ENCODE measurements at places on chromosomes 7 and 10.

GRCh38 chr10:43892062-43892770 lies 243.5 kb upstream of the ZNF32 start:
- DNase-seq: no peak

DNA sequence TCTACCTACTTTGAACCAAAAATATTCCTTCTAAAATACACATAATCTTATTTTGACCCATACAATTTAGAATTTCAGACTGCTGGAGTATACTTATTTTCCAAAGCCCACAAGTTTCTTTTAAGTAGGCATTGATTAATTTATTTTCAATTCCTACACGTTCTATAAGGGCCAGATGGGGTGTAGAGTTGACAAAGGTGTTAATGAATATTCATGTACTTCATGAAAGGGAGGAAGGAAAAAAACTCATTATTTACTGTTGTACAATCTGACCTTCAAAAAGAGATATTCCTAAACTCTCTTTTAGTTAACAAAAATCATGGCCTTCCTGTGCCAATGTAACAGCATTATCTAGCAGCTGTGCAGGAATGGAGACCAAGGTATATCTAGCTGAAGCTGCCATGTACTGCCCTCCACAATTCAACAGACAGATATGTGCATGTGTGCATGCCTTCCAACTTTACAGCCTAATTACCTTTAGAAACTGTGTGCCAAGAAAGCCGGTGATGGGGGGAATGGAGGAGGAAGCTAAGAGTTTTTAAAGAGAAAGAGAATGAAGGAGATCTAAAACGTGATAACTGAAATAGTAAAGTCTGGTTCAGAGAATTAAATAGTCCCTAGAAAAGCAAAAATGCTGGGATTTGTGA lies 108.9 kb downstream of the UPF2 start:
- DNase-seq: no peak

DNA sequence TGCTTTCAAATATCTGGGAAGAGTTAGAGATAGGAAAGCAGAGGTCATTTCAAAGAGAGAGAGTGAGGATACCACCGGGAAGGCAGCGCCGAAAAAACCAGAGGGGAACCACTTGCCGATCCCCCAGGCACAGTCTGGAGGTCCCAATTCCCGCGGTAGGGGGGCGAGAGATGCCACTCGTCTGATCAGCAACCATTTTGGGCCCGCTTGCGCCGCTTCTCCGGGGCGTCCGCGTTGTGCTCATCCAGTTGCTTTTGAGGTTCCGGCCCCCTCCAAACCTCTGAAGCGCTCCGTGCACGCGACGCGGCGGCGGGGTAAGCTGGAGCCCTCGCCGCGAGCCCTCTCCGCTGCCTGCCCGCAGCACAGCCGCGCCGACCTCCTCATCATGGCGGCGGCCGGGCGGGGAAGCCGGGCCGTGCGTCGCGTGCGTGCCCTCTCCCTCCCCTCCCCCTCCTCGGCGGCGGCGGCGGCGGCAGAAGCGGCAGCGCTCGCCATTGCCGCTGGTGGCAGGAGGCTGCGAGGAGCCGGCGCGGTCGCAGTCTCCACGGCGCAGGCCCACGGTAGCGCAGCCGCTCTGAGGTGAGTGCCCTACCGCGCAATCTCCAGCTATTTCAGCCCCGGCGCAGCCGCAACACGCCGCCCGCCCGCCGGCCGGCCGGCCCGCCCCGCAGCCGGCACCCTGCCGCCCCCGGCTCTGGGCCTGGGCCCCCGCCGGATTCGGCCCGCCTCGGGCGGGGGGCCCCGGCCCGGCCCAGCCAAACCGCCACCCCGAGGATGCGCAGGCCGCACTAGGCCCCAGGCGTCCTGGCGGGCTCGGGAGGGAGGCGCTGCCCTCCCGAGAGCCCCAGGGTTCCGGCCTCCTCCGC lies at the start of gene NRF1:
Gene NRF1 (plus strand): TSS at position 475 of the 866 bp plus-strand sequence. CDS start 45,632 bp downstream, outside the sequence.
- peak; percentile 72 for DNase-seq

GRCh38 chr10:113712755-113713639 lies 33.3 kb downstream of the CASP7 start:
- DNase-seq: no peak

DNA sequence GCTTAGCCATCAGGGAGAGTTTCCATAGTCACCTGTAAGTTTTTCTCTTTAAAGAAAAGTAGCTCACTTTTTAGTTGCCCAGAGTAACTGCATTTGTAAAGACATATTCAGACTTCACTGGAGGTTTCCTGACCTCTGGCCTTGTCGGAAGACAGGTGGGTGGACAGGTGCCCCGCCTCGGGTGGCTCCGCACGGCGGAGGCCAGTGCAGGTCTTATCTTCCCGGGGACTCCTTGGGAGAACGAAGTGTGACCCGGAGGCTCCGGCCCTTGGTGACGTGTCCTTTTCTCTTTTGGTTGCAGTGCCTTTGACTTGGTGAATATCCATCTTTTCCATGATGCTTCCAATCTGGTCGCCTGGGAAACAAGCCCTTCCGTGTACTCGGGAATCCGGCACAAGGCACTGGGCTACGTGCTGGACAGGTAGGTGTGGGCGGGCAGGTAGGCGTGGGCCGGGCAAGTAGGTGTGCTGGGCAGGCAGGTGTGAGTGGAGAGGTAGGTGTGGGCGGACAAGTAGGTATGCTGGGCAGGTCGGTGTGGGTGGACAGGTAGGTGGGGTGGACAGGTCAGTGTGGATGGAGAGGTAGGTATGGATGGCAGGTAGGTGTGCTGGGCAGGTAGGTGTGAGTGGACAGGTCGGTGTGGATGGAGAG lies 75.8 kb downstream of the NKX6-2 start:
- DNase-seq: no peak

DNA sequence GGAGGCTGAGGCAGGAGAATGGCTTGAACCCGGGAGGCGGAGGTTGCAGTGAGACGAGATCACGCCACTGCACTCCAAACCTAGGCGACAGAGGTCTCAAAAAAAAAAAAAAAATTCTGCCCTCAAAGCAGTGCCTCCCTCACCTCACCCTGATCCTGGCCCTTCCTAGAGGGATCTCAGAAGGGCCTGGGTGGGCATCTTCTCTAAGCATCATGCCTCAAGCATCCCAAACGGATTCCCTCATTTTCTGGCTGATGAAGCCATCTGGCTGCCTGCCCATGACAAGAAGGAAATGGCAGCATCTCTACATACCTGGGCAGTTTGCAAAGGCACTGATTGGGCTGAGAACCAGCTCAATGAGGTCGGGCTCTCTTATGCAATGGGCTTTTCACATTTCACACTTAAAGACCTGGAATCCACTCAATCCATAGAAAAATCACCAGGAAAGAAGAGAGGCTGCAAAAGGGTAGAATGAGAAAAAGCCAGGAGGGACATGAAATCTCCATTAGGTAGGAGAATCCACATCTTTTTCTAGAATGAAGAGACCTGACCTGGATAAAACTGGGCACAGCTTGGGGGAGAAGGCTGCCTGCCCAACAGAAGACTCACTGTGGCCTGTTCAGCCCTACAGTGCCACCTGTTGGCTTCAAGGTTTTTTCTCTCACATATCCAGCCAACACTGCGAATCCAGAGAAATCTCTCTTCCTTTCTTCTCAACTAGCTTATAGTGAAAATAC lies 48.1 kb downstream of the PDLIM1 start:
- no peak for DNase-seq

DNA sequence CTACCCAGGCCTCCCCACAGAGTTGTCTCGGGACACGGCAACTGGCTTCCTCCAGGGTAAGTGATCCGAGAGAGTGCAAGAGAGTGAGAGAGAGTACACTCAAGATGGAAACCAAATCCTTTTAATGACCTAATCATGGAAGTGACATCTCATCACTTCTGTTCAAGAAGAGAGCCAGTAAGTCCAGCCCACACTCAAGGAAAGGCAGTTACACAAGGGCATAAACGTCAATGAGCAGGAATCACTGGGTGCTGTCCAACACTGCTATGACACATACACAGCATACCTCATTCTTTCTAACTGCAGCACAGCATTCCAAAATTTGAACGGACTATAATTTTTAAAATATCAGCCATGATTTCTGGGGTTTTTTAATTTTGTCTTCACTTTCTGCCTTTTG lies 29.3 kb upstream of the OSBPL3 start:
- DNase-seq: no peak

GRCh38 chr7:84204655-84205054 lies 10.1 kb upstream of the SEMA3A start:
- DNase-seq: no peak

GRCh38 chr7:90961037-90961725 lies 303.1 kb upstream of the FZD1 start:
- no peak for DNase-seq

- no peak for DNase-seq
Measured at GRCh38 chr10:29671228-29671780, 36.5 kb upstream of the SVIL start.

- DNase-seq: no peak
Measured at GRCh38 chr7:73980206-73980605, 47.8 kb upstream of the ELN start.

- no peak for DNase-seq
Measured at GRCh38 chr7:135966341-135967043, 10.7 kb downstream of the MTPN start.

DNA sequence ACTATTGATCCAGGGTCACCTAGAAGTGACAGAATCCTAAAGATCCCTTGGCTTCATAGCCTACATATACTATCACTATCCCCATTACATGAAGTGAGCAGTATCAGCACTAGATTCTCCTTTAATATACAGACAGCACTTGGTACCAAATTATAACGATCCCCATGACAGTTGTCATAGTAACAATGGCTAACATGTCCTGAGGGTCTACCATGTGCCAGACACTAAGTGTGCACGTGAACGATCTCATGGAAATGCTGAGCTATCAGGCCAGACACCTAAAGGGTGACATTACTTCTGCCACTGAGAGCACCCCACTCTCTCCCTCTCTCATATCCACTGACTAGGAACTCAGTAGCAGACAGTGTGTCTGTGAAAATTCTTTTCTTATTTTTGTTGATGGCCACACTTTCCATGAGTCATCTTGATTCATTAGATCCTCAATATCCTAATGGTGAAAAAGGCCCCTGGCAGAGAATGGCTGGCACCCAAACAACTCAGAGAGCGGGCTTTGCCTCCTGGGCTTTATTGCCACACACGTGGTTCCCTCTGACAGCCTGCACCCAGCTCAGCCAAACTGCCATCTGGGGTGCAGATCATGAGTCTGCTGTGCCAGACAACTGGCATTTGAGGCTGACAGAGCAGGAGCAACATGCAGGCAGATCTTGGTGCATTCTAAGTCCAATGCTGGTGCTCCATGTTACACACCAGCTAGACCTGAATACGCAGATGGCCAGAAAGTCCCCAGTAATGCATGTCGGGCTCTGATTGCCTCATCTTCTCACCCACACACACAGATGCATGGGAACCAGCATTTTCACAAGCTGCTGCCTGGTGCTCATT lies 176.3 kb downstream of the DGKI start:
- DNase-seq: no peak

GRCh38 chr10:42887734-42888503 lies 105.3 kb downstream of the BMS1 start:
- DNase-seq: no peak

- DNase-seq: no peak
Measured at GRCh38 chr10:90337316-90337715, 520.5 kb downstream of the HTR7 start.

DNA sequence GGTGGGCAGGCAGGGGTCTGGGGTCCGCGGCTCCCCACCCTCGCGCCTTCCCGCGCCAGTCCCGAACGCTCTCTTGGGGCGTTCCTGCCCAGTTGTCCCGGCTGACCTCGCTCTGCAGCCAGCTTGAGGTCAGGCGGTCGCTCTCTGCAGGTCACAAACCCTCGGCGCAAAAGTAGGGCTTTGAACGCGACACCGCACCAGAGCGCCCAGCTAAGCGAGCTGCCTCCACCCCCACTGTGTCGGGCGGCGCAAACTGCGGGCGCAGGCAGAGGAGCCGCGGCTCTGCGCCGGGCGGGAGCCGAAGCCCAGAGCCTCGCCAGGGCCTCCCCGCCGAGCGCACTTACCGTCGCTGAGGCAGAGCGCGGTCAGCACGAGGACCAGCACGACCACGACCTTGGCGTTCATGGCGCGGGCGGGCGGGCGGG lies 284 bp downstream of the CXCL12 start:
- DNase-seq: no peak
